ENCODE measurements at places on chromosomes 12 and 14.
A peak's percentile ranks its signal among the peaks of the same experiment; 100 is the strongest.

DNA sequence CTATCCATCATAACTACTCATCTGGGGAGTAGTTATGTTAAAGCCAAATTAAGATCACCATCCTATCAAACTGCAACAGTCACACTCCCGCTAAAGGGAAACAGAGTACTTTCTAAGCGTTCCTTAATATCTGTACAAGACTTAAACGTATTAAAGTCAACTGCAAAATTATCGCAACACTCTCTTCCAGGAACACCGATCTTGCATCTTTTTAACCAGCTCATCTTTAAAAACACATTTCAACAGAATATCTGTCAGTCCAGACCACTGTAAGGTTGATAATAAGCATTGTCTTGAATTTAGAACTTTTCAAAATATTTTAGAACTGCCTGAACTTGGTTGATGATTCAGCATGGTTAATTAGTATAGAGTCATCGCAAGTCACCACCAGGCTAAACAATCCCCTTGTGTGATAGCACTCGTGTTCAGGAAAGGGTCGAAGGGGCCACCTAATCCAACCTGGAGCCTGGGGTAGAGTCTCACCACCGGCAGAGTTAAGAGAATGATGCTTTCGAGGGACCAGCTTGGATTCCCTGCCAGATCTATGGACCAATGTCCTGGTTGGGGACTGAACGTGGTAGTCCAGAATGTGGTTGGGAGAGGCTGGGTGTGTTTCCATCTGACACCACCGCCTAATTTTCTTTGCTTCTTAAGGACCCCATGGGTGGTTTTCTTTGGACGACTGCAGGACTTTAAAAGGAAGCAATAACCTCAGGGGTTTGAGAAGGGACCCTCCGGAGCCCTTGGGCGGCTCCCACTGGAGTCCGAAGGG is 890 bp downstream of the SPTLC2 start:
- peak; percentile 82 for DNase-seq

GRCh38 chr12:88418856-88419497 is 161.3 kb downstream of the KITLG start:
- DNase-seq, result no peak

DNA sequence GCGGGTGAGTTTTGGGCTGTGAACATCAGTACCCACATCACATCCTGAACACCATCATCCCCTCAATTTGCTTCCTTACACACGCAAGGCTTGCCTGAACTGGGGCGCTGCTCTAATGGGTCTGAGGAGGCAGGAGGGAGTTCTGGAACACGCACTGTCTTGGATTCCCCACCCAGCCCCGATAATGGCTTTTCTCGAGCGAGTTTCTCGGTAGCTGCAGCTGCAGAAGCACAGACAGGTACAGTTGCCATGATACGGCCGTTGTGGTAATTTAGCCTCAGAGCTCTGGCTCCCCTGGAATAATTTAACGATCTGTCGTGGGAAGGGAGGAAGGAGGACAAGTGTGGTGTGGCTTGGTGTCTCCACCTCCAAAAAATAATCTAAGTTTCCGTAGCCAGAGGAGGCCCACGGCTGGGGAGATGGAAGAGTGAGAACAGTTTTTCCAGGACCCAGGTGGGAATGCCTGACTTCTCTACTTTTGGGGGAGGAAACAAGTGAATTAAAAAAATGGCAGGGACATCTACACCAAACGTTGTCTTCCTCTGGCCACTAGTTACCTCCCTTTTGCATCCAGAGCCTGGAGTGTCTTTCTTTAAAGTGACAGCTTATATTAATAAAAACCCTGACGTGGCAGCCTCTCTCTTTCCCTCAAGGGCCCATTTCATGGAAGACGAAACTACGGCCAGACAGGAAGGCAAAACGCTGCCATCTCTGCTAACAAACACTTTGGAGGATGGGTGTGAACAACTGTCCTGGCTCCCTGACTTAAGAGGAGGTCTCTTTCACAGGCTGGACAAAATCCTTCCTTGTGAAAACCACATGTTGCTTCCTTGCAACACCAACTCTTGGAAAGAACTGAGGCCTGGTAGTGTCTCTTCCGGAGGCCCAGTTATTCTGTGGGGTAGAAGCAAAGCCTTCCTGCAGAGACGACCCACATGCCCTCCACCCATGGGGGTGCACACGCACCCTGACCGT is 84.8 kb downstream of the RBM19 start:
- no peak for DNase-seq

DNA sequence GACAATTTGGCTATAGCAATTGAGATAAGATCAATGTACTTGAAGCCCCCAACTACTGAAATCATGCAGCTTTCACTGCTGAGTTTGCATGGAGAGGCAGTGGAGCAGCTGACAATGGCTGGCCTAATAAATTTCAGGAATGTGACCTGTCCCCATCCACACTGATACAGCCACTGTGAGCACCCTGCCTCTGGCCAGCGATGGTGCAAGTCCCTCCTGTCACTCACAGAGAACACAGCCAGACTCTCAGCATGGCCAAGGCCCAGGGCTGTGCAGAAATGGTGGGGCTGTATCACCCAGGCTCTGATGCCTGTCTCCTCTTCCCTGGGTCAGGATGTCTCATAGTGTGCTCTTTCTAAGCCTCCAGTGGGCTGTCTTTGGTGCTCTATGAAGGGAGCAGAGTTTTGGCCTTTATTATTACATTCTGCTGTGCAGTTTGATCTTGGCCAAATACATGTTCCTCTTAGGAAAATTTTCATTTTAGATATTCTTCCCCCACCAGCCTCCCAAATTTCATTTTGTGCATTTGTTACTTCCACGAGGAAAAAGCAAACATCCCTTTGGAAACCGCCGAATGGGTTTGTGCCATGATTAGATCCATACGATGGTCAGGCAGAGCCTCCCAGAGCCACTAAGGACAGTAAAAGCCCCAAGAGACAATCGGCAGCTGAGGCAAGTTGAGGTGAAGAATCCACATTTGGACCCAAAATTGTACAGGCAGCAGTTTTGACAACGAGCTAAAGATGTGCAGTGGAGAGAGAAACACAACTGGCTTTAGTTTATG is 85.1 kb upstream of the WSCD2 start:
- no peak for DNase-seq

DNA sequence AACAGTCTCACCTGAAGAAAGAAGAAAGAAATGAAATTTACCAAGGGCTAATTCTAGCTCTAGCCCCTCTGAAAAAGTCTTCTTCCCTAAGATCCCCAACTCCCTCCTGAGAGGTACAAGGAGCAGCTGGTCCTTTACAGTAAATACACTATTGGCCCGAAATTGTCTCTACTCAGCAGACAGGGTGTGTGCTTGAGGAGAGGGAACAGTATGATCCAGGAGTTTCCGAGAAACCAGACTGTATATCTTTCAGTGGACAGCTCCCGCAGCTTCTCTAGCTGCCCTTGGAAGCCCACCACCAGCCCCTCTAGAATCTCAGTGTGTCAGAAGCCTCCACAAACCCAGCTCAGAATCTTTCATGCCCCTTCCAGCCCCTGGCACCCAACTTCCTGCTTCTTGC is 8.1 kb downstream of the GPR84 start:
- no peak for DNase-seq

DNA sequence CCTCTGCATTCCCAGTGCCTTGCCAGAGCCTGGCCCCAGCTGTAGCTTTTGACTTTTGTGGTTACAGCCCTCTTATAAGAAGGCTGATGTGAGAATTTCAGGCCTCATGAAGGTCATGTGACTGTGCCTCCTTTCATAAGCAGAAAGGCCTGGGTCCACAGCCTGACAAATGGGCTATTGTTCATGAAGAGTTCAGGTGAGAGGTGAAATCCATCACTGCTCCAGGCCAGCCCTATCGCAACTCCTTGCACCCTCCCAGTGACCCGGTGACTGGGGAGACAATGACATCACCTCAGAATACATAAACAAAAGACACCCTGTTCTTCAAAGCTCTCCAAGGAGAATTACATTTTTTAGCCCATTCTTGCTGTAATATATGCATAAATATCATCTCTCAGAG is 321.5 kb downstream of the PCNX1 start:
- DNase-seq, result no peak

- no peak for DNase-seq
These were observed 6.8 kb upstream of the KANSL2 start for GRCh38 chr12:48688836-48689235.

- no peak for DNase-seq
These were observed 152.8 kb upstream of the GSC start for GRCh38 chr14:94922595-94923239.

DNA sequence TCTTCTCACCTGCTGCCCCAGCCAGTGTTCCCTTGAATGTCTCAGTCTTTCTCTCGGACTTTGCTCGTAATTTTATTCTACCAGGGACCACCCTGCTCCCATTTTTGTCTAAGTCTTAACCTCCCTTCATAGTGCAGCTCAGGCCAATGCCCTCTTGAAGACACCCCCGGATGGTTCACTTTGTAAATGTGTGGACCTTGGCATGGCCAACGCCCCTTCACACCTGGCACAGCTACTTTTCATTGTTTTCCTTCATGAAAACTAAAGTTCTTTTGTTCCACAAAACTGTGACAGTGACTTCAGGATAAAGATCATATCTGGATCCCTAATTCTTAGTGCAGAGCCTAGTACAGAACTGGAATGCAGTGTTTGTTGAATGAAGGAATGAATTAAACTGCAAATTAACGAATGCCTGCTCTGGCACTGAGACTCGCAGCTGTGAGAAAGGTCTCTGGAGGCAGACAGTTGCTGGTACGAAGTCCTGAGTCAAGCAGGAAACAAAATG is 3.5 kb upstream of the RNASE4 start:
- no peak for DNase-seq

DNA sequence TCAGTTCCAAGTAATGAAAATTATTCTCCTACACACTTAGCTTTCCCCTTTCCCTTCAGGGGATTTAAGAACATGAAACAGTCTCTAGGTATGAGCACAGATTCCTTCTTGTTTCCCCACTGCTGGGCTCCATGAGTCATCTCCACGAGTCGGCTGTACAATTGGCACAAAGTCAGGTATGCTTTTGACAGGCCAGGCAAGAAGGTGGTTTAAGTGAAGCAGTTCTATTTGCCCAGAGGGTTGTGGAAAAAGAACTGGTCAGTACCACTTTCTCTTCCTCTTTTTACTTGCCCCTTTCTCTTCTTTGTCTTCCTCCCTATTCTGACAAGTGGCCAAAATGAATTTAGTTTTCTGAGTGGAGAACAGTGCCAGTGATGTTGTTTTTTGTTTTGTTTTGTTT is 16.3 kb downstream of the DYNC1H1 start:
- DNase-seq, result peak; percentile 16

DNA sequence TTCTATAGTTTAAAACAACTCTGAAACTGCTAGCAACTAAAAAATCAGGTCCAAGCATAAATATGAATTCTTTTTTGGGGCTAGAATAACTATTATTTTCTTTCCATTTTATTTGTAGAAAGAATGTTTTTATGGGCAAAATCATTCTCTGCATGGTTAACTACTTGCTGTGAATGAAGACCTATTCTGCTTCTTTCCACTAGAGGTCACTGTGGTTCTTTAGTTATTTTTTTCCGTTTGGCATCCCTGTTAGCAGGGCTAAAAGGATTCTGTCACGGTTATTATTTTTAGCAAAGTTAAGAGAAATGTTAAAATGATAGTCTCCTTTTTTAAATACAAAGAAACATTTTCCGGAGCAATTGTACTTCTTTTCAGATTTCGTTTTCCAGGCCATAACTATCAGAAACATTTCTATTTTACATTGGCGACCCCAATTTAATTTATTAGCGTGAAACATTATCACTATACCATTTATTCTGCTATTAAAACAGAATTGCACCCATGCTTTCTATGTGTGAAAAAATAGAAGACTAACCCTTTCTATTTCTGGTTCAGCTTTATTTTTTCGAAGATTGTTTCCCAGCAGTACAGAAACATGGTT is 404.8 kb downstream of the ATP23 start:
- peak; percentile 34 for DNase-seq

GRCh38 chr12:87082756-87083155 is 826.6 kb upstream of the MGAT4C start:
- DNase-seq, result no peak

DNA sequence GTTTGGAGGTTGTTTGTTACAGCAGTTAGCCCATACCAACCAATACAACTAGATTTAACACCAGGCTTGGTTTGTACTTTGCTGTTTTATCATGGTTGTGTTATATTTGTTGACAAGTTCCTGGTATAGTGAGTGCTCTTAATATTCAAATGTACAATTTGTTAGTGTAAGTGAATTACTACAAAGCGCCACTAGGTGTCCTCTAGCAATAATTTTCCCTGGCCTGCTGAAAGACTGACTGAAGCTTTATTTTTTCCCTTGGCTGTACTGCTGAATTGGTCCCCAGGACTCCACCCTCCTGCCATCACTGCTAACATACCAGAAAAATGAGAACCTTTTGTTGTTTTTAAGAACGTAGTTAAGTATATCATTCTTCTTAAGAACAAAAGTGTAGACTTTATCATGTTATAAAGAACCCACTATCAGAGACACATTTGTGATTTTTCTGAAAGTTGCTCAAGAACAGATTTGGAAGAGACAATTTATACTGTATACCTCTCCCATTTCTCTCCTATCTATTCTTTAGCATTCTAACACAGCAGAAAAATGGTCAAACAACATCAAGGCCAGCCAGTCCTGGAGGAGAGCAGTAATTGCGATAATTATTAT is 75.3 kb upstream of the FAR2 start:
- DNase-seq, result peak; percentile 65

DNA sequence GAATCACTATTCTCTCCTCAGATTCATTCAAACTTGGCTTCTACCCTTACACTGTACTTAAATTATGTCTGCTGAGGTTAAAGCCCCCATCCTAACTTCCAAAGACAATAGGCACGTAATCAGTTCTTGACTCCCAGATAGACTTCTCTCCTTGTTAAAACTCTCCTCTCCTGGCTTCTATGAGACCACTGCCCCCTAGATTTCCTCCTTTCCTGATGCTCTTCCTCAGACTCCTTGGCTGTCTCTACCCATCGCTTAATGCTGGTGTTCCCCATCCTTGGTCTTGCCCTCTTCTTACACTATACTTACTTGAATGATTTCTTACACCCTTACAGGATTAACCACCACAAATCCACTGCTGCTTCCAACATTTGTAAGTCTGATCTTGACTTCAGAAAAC is 32.8 kb downstream of the TC2N start:
- DNase-seq, result no peak
